ENCODE measurements at places on chromosomes 6 and 20.

GRCh38 chr6:13710552-13711323 is 897 bp downstream of the RANBP9 start:
- DNase-seq, result no peak

DNA sequence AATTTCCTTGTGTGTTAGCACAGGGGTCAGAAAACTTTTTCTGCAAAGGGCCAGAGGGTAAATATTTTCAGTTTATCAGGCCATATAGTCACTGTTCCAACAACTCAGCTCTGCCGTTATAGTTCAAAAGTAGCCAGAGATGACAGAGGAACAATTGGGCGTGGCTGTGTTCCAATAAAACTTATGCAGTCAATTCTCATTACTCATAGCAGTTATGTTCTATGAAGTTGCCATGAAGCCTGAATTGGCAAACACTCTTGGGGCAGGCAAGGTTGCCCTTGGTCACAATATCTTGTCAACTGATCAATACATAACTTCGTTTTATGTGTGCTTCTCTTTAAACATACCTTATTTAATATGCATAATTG is 304.2 kb downstream of the TFAP2C start:
- DNase-seq, result no peak

- peak; percentile 8 for DNase-seq
These were observed 308.3 kb downstream of the CDH4 start for GRCh38 chr20:61560361-61560853.

DNA sequence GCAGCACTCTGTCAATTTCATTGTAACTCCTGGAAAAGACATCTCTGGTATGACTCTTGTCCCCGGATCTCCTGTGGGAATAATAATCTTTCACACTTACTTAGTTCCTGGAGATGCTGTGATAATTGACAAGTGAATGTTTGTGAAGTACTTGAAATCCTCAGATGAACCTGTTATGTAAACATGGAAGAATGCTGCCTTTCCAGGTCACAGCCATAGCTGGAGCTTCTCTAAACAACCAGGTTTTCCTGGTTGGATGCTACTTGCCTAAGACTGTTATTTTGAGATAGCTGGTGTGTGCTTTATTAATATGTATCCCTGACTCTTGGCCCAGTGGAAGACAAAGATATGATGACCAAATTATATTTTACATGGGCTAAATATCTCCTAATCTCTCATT is 228.6 kb downstream of the KCNQ5 start:
- DNase-seq, result no peak

GRCh38 chr6:165446331-165446730 is 136.9 kb upstream of the C6orf118 start:
- DNase-seq, result peak; percentile 81

- DNase-seq, result no peak
These were observed 50.0 kb downstream of the DCDC2 start for GRCh38 chr6:24307881-24308280.

GRCh38 chr6:10586302-10586701 is 65.2 kb downstream of the GCNT2 start:
- DNase-seq, result no peak
